Pancreas (tissue), 10 donors: ENCODE measurements at places on chromosomes 7 and 10. TPM values are rescaled to one million over a fixed set of nuclear protein-coding genes. Genes with fewer than 3 reads are reported as not detected.

DNA sequence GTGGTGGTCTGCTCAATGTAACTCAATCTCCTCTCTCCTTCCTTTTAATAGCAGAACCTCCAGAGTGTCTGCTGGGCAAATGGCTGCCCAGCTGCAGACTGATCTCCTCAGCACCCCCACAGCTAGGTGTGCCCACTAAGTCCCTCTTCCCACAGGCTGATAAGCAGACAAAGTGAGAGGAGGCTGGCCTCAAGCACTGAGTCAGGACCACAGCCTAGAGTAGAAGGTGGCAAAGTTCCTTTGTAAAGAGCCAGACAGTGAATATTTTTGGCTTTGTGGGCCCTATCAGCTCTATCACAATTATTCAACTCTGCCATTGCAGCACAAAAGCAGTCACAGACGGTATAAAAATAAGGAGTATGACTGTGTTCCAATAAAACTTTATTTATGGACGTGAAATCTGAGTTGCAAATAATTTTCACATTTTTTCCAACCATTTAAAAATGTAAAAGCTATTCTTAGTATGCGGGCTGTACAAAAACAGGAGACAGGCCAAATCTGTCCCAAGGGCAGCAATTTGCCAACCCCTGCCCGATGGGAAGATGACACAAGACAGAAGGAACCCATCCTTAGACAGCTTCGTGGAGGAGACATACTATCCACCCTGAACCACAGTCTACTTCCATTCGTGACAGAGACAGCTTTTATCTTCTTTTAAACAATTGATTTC, 23.4 kb downstream of the JAZF1 start:
- DNase-seq, result no peak

The LEP gene
- 0.06 TPM for total RNA-seq

DNA sequence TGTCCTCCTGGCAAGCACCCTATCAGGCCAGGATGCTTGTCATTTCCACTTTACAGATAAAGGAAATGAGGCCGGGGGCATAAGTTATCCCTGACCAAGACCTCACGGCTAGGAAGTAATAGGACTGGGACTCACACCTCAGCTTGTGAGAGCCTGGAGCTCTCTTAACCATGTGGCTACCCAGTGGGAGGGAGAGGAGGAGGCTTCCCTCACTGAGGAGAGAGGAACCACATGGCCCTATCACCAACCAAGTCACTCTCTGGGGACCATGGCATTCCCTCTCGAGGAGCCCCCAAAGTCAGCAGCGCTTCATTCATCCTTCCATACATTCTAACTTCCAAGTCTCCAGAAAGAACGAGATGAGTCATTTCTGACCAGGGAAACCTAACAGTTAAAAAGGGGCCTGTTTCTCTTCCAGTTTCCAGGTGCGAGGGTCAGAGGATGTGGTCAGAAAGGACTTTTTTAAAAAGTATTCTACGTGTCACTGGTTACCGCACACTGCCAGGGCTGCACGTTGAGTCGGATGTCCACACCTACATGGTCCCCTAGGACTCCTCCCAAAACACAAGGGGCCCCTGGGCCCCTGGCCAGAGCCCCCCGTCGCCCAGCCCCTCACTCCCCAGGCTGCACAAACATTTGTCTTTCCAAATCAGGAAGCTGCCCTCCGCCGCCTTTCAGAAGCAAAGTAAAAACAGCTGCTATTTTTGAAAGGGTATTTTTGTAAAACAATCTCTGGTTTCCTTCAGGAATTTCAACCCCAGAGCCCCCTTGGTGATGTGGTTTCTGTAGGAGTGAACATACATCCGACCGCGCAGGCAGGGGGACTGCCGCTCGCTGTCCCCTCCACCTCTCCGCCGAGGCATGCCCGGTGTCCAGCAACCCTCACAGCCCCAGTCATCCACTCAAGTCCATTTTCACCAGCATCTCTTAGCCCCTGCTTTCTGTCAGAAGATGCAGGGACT, 128.2 kb upstream of the CHST15 start:
- no peak for DNase-seq

- no peak for DNase-seq
Measured at GRCh38 chr10:100347568-100348195, 649 bp downstream of the SCD start.

GRCh38 chr7:27767374-27767773, 27.4 kb downstream of the TAX1BP1 start:
- DNase-seq, result no peak

DNA sequence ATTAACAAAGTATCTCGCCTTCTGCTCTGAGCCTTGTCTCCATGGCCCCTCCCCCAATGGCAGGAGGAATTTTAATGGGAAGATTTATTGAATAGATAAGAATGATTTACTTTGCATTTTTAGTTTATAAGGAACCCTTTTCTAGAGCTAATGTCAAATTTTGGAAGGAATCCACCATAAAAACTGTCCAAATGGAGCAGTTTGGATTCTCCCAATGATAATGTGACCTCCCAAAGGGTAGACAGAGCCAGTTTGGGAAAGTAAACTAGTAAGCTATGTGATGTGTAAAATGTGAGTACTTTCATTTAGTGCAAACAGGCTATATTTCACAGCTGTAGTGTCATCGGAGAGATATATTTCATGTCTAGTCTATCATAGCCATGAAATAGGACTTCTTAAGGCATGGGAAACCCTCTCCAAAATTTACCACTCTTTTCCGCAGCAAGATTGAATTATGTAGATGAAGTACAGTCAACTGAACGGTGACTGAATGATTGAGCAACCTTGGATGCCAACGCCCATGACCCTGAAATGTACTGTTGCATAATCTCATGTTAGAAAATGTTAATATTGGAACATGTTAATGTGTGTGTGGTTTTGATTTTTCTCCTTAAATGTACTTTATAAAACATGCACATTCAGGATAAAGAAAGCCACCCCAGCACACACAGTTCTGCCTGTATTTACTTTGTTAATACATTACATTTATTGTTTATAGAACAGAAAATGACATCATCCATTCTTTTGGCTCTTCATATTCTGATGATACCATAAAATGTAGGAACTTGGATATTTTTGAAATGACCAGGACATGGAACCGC, 140.6 kb downstream of the NRP1 start:
- no peak for DNase-seq

The MKRN1 gene
- 61.3 TPM for total RNA-seq

The ASAH2B gene
- 1.8 TPM for total RNA-seq

The SUN3 gene
- not detected for total RNA-seq

DNA sequence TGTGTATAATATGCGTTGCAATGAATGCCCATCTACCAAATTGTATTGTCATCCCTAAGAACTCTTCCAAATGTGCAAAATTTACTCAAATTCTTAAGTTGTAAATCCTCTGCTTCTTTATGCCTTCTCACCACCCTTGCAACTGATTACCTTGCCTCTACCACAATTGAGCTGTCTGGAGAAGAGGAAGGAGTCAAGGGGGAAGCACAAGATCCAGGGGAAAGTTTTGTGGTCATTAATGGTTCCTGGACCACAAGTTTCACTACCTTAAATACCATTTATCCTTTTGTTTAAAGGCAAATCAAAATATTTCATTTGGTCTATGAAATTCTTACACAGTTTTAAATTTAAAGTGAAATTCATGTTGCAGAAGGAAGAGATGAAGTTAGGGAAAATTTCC, 16.7 kb downstream of the CRPPA start:
- no peak for DNase-seq

- DNase-seq, result no peak
Measured at GRCh38 chr10:70312249-70312648, 28.4 kb upstream of the NPFFR1 start.

- no peak for DNase-seq
Measured at GRCh38 chr10:64039198-64039597, 518.0 kb downstream of the REEP3 start.

DNA sequence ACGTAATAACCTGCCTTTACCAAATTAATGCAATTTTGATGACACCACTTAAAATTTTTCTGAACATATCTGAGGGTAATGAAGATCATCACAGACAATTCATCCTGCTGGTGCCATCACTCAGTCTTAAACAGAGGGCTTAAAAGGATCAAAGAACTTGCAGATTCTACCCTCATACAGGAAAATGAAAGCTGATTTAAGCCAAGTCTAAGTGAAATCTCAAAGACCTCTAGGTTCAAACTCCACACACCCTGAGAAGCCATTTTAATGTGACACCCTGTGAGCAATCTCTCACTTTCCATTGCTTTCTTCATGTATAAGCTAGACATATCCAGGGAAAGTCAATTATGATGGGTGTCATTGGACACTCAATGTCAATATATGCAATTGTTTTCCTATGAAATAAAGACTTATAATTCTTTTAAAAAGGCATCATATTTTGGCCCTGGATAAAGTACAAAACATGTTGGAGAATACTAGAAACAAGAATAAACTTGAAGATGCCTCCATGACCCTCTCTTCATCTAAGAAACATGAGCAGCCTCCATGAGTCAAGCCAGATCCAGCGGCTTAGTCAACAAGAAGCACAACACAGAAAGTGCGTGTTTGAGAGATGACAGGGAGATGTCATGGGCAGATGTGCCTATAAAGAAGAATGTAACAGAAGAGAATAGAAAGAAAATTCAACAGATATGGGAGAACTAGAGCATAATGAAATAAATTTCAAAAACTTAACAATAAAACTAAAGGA, 291.9 kb downstream of the PARD3 start:
- no peak for DNase-seq

DNA sequence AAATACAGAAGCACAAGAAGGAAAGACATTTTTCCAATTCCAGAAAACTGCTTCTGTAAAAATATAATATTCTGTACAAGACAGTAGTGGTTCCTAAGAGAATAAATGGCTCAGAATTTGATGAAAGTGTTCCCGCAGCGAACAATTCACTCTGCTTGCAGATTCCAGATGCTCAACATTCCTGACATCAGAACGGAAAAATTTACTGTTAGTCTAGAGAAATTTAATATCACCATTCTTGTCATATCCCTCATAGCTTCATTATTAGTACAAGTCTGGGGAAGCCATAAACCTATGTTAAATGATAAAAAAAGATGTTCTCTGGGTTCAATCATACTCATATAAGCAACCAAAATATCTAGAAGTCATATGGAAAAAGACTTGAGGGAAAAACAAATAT, 83.6 kb downstream of the MPP7 start:
- no peak for DNase-seq

- no peak for DNase-seq
Measured at GRCh38 chr7:8322667-8323066, 60.7 kb upstream of the ICA1 start.

GRCh38 chr7:2608921-2609411, 22.8 kb upstream of the TTYH3 start:
- DNase-seq, result no peak
